Suppressor macrophage treated with lipopolysaccharide for 4 hours (primary cell): ENCODE measurements at places on chromosomes 16 and 17.
A peak's percentile ranks its signal among the peaks of the same experiment; 100 is the strongest.

- DNase-seq, result no peak
Measured at GRCh38 chr17:69858460-69858859, 216.6 kb upstream of the KCNJ16 start.

DNA sequence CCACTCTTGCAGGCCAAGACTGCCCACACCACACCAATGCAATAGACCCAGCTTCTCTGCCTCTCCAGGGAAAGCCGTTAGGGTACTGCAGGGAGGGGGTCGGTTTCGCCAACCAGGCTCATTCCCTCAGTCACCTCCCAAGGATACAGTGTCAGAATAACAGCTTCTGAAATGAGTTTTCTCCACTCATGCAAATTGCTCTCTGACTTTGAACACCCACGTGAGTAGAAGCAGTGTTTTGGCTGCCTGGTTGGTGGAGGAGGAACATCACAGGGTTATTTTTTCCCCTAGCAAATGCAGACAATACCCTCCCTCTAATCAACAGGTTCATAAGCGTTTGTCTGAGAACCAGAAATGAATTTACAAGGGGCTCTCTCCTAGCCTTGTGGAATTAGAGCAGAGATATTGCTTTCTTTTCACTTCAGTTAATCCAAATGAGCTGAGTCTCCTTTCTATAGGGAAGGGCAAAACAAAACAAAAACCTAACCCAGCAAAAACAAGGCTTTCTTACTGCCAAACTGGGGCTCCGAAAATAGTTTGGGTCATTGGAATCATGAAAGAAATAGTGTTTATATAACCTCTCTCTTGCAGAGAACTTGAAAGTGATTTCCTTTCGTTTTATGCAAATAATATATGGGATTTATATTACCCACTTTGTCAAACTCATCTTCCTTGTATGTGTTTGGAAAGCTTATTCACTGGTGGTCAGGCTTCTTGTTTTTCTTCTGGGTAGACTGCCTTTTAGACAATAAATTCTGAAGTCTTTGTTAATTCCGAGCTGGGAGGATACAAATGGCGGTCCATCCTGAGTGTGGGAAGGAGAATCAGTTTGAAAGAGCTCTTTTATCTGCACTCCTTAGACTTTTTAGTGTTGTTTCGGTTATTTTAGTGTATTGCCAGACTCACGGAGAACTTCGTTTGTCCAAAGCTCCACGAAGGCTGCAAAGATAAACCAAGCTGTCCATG lies 229.9 kb downstream of the MSI2 start:
- no peak for DNase-seq

DNA sequence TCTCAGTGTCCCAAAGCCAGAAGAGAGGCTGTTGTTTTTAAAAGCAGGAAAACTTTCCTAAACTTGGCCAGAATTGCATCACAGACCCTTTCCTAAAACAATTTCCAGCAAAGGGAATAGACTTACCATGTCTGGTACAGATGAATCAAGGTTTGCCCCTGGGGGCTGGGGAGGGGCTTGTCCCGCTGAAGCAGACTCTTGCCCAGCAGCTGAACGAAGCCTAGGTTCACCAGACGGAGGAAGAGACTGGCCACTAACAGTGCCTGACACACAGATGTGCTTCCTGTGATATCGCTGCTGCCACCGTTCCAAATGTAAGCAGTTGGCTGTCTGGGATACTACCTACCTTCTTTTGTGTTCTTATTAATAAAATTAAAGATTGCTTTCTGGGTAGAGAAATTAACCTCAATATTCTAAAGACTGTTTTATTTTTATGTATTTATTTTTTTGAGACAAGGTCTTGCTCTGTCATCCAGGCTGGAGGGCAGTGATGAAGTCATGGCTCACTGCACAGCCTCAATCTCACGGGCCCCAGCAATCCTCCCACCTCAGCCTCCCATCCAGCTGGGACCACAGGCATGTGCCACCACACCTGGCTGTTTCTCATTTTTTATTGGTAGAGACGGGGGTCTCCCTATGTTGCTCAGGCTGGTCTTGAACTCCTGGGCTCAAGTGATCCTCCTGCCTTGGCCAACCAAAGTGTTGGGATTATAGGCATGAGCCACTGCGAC lies 13.5 kb downstream of the PRCD start:
- DNase-seq, result no peak

DNA sequence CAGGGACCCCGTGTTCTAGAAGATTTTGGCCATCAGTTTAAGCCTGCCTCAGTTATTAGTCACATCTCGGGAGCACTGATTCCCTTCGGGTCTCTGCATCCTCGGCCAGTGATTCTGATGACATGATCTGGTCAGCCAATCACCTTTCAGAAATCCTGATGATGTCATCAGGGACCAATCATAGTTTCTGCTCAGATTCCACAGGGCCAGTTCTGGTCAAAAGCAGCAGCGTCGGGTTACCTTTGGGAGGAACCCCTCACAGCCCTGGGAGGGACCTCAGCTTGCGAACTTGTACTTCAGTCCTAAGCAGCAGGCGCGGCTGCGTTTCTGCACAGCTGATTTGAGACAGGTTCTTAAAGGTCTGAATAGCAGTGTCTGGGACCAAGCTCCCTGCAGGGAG lies 13.9 kb downstream of the KDM8 start:
- DNase-seq, result no peak

GRCh38 chr16:79805621-79806020 lies 205.1 kb upstream of the MAF start:
- DNase-seq, result no peak

DNA sequence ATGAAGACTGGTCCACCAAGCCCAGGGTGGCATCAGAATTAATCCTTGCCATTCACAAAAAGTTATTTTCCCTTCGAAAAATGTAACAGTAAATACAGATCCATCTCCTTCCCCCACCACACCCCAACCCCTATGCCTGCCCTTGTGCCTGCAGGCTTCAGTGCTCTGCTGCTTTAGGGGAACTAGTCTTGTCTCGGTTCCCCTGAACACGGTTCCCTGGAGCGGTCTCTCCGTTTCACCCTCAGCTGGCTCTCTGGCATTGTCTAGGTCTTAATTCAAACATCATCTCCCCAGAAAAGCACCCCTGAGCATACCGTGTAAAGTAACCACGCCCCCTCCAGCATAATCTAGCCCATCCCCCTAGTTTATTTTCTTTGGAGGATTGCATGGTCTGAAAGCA lies 25.8 kb downstream of the EMP2 start:
- DNase-seq, result no peak

- no peak for DNase-seq
Measured at GRCh38 chr16:6193718-6194117, 1096.1 kb upstream of the EEF2KMT start.

- peak; percentile 49 for DNase-seq
Measured at GRCh38 chr17:64784353-64785010, 122.4 kb upstream of the SMURF2 start.

DNA sequence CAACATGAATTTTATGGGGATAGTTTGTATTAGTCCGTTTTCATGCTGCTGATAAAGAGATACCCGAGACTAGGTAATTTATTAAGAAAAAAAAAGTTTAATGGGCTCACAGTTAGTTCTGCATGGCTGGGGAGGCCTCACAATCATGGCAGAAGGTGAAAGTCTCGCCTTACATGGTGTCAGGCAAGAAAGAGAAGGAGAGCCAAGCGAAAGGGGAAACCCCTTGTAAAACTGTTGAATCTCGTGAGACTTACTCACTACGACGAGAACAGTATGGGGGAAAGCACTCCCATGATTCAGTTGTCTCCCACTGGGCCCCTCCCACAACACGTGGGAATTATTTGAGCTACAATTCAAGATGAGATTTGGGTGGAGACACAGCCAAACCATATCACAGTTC lies 181.5 kb downstream of the PRKCA start:
- no peak for DNase-seq

GRCh38 chr17:19646788-19647696 lies 1.5 kb upstream of the ALDH3A2 start:
- DNase-seq, result peak; percentile 52

GRCh38 chr16:6926762-6927161 lies 405.9 kb upstream of the RBFOX1 start:
- no peak for DNase-seq

DNA sequence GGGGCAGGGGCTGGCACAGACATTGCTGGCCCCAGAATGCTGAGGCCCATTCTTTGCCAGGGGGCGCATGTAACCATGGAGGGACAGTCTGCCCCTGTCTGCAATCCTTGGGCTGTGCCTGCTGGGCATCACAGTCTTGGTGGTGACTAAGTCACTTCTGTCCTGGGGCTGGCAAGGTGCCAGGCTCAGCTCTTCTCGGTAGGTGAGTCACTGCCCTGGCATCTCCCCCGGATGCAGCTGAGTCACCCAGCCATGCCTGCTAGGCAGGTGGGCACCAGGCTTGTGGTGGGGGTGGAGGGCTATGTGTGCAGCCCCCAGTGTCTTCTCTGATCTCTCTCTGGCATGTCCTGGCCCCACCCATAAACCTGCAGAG lies 5.6 kb downstream of the RARA start:
- DNase-seq, result peak; percentile 96

DNA sequence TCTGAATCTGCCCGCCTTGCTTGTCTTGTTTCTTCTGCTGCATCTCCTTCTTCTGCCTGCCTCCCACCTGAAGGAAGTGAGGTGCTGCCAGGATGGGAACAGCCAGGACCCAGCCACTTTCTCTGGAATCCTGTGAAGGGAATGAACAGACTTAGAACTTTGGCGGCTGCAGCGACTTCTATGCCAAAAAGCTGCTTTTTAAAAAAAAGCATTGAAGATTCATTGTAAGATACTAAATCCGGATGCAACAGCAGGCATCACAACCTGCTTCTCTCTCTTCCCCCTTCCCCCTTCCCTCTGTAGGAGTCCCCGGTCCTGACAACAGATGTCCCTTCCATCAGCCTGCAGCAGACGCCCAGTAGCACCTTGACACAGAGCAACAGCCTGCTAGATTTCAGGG lies 176.3 kb downstream of the HS3ST4 start:
- DNase-seq, result no peak

GRCh38 chr16:51134876-51135275 lies 16.2 kb downstream of the SALL1 start:
- DNase-seq, result no peak

GRCh38 chr17:11768981-11769380 lies 170.7 kb downstream of the DNAH9 start:
- no peak for DNase-seq

DNA sequence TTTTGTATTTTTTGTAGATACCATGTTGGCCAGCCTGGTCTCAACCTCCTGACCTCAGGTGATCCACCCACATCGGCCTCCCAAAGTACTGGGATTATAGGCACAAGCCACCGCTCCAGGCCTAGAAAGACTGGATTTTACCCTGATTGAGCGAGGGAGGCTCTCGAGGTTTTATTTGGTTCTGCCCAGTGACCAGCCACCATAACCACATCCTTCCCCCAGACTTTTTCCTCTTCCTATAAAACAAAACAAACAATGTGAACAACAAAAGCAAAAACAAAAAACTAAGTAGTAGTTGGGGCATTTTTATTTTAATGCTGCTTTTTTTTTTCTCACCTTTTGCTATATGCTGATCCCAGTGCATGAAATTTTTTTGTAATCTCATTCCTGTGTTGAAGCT lies 509.6 kb downstream of the MAF start:
- DNase-seq, result no peak

GRCh38 chr17:18368946-18369345 lies 5.6 kb upstream of the SHMT1 start:
- DNase-seq, result no peak

DNA sequence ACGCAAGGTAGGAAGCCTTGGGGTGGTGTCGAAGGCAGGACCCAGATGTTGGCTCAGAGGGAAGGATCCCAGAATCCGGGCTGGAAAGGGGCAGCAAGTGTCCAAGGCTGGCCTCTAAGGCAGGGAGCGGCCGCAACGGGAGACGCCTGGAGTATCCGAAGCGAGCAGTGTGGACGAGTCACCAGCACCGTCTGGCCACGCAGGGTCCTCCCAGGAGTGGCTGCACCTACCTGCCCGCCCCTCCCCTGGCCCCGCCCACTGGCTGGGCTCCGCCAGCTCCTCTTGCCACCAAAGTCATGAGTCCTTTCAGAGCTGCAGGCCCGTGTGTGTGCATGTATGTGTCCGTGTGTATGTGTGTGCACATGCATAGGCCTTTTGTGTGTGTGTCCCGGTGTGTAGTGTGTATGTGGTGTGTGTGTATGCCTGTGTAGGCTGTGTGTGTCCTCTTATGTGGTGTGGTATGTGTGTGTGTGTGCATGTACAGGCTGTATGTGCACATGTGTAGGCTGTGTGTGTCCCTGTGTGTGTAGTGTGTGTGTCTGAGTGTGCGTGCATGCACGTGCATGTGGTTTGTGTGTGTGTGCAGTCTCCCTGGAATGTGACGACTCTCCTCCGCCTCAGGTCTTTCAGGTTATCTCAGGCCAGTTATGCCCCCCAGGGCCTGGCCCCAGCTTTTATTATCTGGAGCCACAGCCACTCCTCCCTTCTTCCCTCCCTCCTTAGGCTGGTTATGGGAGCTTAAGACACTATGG lies at the start of gene PRSS8:
PRSS8 (minus strand) TSS at position 193 of the 752 bp plus-strand sequence. CDS start 229 bp downstream, outside the sequence.
- DNase-seq, result no peak

DNA sequence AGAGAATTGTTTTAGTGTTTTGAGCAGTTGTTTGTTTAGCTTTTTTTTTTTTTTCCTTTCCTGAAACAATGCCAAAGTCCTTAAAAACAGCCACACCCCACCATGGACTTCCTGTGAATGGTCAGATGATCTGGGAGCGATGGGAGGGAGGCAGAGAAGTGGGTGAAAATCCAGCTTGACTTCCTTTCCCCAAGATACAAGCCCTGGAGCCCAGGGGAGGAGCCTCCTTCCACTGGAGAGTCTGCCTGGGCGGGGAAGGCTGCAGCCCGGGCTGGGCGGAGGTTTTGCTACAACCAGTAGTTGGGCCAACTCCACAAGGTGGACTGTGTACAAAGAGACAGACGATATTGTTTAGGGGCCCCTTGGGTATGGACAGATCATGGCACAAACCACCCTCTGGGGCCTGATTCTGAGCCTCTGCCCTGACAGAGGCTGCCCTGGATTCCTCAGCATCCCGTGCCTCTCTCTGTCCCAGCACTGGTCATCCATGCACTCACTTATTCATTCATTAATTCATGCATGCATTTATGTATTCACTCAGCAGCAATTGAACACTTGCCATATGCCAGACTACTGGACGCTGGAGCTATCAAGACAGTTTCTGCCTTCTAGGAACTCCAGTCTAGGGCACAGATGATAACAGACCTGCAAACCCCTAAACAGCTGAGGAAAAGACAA lies 29.8 kb downstream of the WSB1 start:
- peak; percentile 30 for DNase-seq

DNA sequence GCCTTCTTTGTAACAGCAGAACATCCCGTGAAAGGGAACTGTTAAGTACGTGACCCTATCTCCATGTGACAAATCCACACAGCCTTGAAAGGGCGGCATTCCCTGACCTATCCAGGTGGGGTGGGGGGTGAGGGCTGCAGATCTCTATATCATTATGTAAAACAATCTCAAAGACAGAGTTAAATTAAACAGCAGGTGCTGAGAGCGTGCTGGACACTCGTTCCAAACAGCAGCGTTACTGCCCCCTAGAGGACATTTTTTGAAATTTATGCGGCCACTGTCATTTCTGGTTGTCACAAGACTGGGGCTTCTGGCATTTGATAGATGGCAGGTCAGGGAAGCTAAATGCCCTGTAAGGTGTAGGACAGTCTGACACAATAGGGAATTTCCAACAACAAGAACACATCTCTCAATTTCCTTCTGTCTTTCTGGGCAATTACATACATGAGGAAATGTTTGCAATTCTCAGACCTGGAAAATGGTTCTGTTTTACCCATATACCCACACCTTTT lies 6.7 kb upstream of the SLC25A39 start:
- peak; percentile 92 for DNase-seq

- DNase-seq, result no peak
Measured at GRCh38 chr16:81542609-81543570, 98.3 kb downstream of the CMIP start.
